ENCODE measurements at places on chromosomes 4 and X.

- no peak for DNase-seq
Observed at GRCh38 chrX:133444952-133445831, 29.9 kb upstream of the GPC4 start.

DNA sequence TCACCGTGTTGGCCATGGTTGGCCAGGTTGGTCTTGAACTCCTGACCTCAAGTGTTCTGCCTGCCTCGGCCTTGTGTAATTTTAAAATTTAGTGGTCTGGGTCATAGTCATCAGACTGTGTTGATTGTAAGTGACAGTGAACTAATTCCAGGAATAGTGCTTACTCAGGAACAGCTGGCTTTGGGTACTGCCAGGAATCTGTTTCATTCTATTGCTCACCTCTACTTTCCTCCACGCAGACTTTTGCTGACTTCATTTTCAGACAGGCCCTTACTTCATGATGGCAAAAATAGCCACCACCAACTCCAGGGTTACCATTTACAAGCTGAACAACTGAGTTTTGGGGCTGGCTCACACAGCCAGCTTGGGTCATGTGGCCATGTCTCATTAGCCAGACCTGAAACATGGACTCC lies 54.6 kb downstream of the FNIP2 start:
- DNase-seq, result no peak

DNA sequence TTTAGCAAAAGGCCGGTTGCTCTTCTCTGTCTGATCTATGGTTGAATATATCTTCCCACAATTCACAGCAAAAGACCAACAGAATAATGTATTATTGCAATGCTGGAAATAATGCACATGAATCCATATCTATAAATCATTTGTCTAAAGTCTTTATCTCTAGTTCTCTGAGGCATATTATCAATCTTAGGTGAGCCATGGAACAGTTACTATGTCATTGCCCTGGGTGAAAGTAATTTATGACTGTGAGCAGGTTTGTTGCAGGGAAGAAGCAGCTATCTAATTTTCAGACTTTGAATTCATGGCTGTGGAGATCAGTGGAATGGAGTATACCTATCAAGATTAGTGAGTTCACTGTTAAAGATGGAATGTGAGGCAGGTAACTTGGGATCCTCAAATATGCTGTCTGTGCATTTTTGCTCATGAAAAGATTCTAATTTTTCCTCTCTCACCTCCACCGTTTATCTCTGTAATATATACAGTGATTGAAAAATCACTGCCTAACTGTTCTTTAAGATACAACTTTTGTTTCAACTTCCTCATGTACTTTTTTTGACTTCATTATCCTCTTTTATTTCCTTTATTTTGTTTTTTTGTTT lies 256.8 kb upstream of the ARSJ start:
- no peak for DNase-seq

DNA sequence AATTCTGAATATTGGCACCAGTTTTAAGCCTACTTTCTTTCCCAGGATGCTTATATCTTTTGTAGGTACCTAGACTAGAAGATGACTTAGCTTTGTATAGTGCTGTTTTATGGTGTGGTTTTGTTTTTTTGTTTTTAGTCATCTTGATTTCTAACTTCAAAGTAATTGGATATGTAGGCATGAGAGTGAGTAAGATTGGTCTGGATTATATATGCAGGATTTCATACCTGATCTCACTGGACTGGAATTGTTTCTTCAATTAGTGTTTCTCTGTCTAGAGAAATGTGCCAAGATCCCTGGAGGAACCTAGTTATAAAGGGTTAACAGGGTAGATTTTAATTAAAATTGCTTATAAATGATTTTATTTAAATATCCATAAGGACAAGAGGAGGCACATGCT lies 23.1 kb downstream of the NAP1L5 start:
- DNase-seq, result no peak

DNA sequence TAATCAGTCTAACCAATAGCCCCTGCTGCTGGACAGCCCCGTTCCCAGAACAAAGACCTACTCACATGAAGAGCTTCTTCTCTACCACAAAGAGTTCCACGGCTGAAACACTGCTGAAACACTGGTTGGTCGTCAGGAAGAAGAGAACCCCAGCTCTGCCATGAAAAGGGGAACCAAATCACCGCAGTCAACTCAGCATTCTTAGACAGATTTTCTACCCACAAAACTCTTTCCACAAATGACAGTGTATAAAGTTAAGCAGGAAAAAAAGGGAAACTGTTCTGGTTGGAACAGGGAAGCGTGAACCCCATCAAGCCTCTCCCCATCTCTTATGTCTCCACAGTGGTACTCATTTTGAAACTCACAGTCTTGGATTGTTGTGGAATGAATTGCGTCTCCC lies 57.3 kb downstream of the ABCG2 start:
- no peak for DNase-seq

DNA sequence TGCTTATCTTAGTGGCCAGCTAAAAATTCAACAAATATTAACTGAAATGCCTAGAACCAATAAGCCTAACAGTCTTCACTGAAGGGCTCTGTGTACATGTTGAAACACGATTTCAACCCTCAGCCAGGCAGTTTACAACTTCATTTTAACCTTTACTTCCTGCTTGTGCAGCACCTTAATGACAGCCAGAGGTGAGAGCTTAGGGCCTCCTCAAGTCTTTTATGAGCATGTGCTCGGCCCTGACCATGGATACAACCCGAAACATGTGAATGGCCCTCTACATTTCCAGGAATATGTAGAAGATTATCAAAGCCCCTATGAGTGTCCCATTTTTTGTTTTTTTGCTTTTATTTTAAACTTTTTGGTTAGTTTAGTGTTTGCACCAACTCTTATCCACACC lies 88.3 kb downstream of the MSN start:
- DNase-seq, result no peak

- DNase-seq, result no peak
Observed at GRCh38 chrX:13661735-13662288, 8.9 kb downstream of the TCEANC start.

DNA sequence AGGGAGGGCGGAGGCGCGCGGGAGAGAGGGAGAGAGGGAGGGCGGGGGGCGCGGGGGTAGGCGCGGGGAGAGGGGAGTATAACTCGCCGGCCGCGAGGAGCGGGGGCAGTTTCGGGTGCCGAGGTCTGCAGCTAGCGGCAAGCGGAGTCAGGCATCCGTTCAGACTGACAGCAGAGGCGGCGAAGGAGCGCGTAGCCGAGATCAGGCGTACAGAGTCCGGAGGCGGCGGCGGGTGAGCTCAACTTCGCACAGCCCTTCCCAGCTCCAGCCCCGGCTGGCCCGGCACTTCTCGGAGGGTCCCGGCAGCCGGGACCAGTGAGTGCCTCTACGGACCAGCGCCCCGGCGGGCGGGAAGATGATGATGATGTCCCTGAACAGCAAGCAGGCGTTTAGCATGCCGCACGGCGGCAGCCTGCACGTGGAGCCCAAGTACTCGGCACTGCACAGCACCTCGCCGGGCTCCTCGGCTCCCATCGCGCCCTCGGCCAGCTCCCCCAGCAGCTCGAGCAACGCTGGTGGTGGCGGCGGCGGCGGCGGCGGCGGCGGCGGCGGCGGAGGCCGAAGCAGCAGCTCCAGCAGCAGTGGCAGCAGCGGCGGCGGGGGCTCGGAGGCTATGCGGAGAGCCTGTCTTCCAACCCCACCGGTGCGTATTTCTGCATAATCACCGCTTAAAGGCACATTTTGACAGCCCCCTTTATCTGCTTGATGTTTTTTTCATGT lies at the start of gene POU4F2:
Gene POU4F2 (plus strand): TSS at position 108 of the 720 bp plus-strand sequence. CDS start 248 bp downstream, at position 356.
- no peak for DNase-seq

DNA sequence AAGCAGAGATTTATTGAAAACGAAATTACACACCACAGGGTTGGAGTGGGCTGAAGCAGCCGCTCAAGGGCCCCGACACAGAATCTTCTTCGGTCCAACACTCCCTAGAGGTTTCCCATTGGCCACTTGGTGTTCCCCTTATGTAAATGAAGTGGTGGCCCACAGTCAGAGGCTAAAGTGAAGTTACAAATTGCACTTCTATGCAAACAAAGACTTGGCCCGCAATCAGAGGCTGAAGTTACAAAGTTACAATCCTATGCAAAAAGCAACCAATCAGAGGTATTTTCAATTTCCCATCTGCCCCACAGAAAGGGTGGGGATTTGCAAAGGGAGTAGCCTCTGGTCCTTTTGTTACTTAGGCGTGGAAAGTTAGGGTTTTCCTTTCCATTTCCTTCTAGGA lies 35.7 kb upstream of the SLC25A43 start:
- DNase-seq, result no peak

GRCh38 chrX:20265221-20265725 lies 1.4 kb downstream of the RPS6KA3 start:
- no peak for DNase-seq

DNA sequence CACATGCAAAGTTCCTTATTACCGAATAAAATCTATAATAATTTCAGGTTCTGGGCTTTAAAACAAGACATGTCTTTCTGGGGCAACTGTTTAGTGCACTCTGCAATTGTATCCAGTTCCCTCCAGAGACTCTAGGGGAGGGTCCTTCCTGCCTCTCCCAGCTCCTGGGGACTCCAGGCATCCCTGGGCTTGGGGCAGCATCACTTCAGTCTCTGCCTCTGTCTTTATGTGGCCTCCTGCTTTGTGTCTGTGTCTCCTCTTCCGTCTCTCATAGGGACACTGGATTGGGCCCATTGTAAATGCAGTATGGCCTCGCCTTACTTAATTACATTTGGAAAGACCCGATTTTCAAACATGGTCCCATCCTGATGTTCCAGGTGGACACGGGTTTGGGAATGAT lies 10.9 kb upstream of the ASMTL start:
- DNase-seq, result no peak

DNA sequence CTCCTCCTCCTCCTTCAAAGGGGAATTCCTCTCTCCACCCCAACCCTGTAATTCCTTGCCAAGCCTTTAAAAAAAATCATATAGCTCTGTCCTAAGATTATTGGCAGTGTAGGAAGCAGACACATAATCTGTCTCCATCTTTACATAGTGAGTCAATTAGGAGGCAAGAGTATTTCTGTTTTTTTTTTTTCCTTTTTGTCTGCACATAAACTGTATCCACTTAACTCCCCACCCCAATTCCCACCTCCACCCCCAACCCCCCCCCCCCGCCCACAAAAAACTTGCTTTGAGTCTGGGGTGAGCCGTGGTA lies 182.5 kb downstream of the RASL11B start:
- no peak for DNase-seq

DNA sequence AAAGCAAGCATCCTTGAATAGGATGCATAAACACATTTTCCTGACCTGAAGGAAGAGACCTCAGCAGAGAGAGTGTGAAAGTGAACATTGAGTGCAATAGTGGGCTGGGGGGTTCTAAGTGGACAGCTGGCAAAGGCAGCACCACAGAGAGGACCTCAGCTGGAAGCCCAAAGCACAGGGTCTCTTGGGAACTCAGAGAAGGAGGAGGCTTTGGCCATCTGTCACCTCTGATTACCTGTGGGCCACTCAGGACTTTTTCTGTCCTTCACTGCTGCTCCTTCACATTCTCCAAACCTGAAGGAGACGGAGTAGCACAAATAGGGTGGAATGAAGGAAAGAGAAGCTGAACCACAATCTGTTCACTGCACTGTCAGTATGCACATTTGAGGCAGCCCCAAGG lies 37.9 kb upstream of the FAT4 start:
- no peak for DNase-seq

DNA sequence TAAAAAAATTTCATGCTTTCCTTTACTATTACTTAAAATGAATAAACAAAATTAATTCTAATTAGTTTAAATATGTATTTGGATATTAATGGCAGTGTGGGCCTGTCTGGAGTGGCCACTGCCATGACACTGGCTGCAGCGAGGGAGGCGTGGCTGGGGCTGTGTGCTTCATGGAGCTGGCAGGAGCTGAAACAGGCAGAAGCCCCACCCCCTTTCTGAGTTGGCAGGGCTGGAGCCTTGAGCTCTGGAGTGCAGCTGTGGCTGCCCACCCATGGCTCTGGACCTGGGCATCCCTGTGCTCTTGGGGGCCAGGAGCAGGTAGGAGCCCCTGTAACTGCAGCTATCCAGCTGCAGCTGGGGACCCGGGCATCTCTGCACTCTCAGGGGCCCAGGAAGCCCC lies 8.2 kb upstream of the HSD17B11 start:
- no peak for DNase-seq

DNA sequence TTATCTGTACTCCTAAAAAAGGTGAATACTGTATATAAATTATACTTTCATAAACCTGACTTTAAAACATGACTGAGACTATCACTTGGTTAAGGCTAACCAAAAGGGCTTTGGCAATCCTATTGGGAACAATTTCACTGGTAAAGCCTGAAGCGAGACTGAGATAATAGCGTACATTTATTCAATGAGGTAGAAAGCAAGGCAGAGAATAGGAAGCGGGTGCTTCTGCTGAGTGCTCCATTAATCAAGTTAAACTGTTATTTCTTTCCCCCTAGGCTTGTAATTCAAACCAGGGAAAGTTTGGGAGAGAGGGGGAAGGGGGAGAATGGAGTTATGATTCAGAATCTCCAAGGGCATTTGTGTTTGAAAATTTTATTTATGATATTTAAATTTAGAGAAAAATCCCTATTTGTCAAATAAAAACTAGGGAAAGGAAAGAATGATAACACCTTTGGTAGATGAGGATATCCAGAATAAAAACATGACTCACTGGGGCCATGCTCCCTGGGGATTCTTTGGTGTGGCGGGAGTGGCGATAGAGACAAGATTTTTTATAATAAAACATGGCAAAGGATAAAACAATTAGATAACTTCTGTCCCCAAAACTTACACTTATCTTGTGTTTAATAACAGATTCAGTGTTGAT lies 34.6 kb upstream of the SORBS2 start:
- no peak for DNase-seq

DNA sequence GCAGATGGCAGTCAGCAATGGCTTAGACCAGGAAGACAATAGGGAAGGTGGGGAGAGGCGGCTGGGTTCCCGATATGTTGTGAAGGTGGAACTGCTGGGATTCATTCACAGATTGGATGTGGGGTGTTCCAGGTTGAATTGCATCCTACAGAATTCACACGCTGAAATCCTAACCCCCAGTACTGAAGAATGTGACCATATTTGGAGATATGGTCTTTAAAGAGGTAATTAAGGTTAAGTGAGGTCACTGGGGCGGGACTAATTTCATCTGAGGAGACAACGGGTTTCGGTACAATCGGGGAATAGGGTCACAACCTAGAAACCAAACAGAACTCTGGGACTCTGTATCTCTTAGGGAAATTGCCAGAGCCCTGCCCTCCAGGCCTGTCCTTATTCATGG lies 5.3 kb upstream of the CHRNA9 start:
- DNase-seq, result no peak

- DNase-seq, result no peak
Observed at GRCh38 chr4:117874216-117874615, 160.1 kb upstream of the NDST3 start.

GRCh38 chr4:6454112-6454910 lies 18.1 kb downstream of the PPP2R2C start:
- no peak for DNase-seq

GRCh38 chr4:99126376-99126775 lies 17.7 kb downstream of the ADH4 start:
- DNase-seq, result no peak

- DNase-seq, result no peak
Observed at GRCh38 chr4:88573276-88573980, 18.9 kb upstream of the HERC3 start.

- peak; percentile 18 for DNase-seq
Observed at GRCh38 chrX:39152106-39152649, 350.9 kb downstream of the MID1IP1 start.
